Fibroblast of lung (primary cell): ENCODE measurements at places on chromosomes 6 and 20. TPM values are rescaled to one million over a fixed set of nuclear protein-coding genes. Genes with fewer than 3 reads are reported as not detected.

- H3K4me1 ChIP-seq = peaks cover 12% of the 10 kb centered on the region
- peak overlapping the region; percentile 99 for H3K27ac ChIP-seq
- H3K4me3 ChIP-seq = peak overlapping the region; percentile 87
These were observed 1.5 kb downstream of the COL12A1 start for GRCh38 chr6:75204217-75204958.

- H3K36me3 ChIP-seq = no peaks in the 10 kb centered on the region
- no peak overlapping the region for H3K4me3 ChIP-seq
- H3K27me3 ChIP-seq = no peaks in the 10 kb centered on the region
These were observed 12.9 kb upstream of the NQO2 start for GRCh38 chr6:2986722-2987221.

Gene PSORS1C1
- 0.66 and 1.8 TPM in 2 replicates for total RNA-seq

Gene PCIF1
- total RNA-seq = 6.7 and 9.9 TPM in 2 replicates

GRCh38 chr6:106629859-106630163 is 433 bp downstream of the QRSL1 start:
- H3K4me3 ChIP-seq = peak overlapping the region; percentile 69
- DNase-seq = no peak
- H3K27ac ChIP-seq = peak overlapping the region; percentile 84
- H3K27me3 ChIP-seq = no peaks in the 10 kb centered on the region
- H3K4me1 ChIP-seq = peaks cover 3% of the 10 kb centered on the region
